ENCODE measurements at places on chromosomes 12 and 14. TPM values are rescaled to one million over a fixed set of nuclear protein-coding genes. Genes with fewer than 3 reads are reported as not detected.

The GLT8D2 gene
- total RNA-seq: 0.45 TPM

The GLIPR1L1 gene
- not detected for total RNA-seq

The OTX2 gene
- total RNA-seq: not detected

The ZNF410 gene
- total RNA-seq: 52.8 TPM

The ADAM21 gene
- total RNA-seq: 0.18 TPM
